Natural killer cell (primary cell): ENCODE measurements at places on chromosomes 13 and 19.
A peak's percentile ranks its signal among the peaks of the same experiment; 100 is the strongest.

DNA sequence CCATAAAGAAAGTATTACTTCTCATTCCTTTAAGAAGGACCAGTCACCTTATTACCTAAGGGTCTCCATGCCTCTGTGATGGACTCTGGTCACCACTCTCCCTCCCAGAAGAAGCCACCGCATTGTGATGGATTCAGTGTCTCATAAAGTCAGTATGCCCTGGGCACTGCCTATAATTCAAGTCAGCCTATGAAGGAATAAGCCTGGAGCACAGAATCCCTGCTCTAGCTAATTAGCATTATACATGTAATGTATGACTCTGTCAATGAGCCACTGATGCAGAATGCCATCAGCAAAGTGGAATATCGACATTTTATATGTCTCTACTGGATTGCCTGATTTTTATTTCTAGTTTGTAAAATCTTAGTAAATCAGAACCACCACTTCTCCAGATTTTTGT lies 14.9 kb upstream of the FREM2 start:
- no peak for DNase-seq

- DNase-seq, result no peak
Observed at GRCh38 chr13:39663508-39663907, 8.0 kb downstream of the COG6 start.

DNA sequence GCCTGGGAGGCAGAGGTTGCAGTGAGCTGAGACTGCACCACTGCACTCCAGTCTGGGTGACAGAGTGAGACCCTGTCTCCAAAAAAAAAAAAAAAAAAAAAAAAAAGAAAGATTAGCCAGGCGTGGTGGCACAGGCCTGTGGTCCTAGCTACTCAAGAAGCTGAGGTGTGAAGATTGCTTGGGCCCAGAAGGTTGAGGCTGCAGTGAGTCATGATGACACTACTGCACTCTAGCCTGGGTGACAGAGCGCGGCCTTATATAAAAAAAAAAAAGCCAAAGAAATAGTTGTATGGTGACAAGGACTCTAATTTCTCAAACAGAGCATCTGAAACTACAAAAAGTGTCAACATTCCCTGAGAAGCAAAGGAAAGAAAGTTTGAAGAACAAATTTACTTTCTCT lies 3.4 kb downstream of the PBX4 start:
- DNase-seq, result peak; percentile 76

DNA sequence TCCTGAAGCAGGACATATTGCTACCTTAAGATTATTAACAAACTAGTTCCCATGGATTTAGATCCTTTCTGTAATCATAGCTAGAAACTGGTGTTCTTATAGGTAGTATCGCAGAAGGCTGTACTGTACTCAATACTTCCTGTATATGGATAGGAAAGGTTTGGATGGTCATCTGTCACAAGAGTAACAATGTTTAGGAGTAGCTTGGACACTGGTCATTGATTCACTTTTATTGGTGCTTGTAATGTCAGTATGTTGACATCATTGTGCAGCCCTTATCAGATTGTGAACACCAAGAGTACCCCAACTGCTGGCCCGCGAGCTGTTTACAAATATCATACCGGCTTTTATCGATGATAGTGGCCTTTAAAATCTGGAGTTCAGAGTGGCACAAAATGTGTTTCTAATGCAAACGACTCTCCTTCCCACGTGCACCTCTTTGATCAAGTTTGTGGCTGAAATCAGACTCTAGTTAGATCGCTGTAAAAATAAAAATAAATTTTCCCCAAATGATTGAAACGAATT lies 605 bp upstream of the CDK8 start:
- DNase-seq, result no peak

DNA sequence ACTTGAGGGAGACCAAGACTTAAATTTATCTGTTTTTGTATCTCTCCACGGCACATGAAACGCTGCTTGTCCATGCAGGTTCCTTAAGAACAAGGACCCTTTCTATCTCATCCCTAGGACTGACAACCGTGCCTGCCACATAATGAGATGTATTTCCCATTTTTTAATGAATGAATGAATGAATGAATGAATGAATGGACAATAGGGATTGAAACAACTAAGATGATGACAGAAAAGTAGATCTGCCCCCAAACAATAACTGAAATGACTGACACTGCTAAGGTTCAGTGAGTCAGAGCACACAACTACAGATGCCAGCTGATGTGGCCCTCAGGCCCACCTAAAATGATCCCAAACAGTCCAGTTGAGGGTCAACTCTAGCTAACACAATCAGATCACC lies 69.8 kb downstream of the USP12 start:
- no peak for DNase-seq

GRCh38 chr13:39938596-39938995 lies 283.1 kb downstream of the COG6 start:
- DNase-seq, result no peak

GRCh38 chr13:93732186-93732585 lies 505.6 kb downstream of the GPC6 start:
- no peak for DNase-seq

DNA sequence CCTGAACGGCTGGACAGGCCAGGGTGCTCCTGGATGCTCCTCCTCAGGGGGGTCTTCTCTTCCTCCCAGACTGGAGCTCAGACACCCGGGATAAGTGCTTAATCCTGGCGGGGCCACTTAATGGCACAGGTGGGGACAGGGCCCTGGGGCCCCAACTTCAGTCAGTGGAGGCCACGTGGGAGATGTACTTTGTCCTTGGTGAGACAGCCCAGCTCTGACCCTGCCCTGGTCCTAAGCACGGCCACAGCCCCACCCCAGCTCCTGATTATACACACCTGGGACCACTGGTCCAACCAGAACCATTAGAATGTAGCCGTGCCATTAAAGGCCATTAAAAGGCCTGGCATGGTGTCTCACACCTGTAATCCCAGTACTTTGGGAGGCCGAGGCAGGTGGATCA lies 7.8 kb downstream of the PPP1R14A start:
- DNase-seq, result no peak

- DNase-seq, result no peak
Observed at GRCh38 chr13:37107456-37107855, 2.0 kb upstream of the CSNK1A1L start.

- DNase-seq, result no peak
Observed at GRCh38 chr19:16361254-16361653, 36.6 kb downstream of the KLF2 start.
